ENCODE measurements at places on chromosomes 3 and 15.
A peak's percentile ranks its signal among the peaks of the same experiment; 100 is the strongest.

- DNase-seq = no peak
Observed at GRCh38 chr15:88663141-88663621, 24.4 kb downstream of the ISG20 start.

- DNase-seq = no peak
Observed at GRCh38 chr15:86837294-86838061, 757.8 kb downstream of the AGBL1 start.

GRCh38 chr3:71008350-71008935, 575.1 kb downstream of the FOXP1 start:
- no peak for DNase-seq

DNA sequence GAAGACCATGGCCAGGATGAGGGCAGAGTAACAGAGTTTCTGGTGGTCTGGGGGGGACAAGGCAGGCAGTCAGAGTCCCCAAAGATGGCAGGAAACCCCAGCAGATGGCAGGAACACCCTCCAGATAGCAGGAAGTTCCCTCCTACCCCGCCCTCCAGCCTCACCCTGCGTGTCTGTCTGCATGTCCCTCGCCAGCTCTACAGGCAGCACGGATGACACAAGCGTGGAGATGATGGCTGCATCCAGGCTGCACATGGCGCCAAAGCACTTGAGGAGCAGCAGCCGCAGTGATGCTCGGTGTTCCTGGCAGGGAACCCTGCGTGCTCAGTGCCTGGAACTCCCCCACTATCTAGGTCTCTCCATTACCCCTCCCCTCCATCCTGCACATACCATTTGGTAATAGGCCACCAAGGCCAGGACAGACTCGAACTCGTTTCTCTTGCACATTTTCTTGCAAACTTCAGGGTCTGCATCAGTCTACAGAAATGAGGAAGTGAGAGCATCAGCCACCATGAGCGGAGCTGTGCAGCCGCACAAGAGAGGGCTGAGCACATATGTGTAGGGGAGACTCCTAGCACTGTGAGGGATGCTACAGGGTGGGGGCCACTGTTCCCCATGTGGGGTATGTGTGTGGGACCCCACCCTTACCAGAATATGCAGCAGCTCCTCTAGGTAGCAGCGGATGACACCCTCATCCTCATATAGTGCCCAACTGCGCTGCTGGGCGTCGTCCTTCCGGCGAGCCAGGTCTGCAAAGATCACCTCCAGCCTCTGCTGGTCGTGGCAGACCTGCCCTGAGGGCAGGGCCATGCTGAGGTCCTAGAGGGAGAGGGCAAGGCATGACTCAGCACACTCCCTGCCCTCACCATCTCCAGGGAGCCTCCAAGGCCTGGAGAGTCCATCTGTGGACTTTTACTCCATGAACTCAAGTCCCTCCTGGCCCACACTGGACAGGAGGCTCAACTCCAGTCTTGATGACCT, 6.0 kb downstream of the NCKIPSD start:
- no peak for DNase-seq

GRCh38 chr3:124845406-124845805, 41.8 kb downstream of the ITGB5 start:
- no peak for DNase-seq

DNA sequence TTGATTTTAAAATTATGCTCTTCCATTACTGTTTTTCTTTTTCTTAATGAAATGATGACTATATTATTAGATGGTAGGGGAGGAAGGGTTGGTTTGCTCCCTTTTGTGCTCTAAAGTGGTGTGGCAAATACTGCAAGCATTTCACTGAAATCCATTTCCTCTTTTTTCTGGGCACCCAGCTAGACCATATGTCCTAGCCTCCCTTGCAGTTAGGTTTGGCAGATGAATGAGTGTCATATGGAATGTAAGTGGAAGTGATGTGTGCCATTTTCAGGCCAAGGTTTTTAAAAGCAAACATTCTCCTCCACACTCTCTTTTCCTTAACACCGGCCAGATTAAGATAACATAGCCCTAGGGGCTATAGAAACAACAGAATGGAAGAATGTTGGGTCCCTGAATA, 363.0 kb downstream of the FGF12 start:
- DNase-seq = no peak

- DNase-seq = no peak
Observed at GRCh38 chr15:61644550-61644949, 415.4 kb upstream of the RORA start.

DNA sequence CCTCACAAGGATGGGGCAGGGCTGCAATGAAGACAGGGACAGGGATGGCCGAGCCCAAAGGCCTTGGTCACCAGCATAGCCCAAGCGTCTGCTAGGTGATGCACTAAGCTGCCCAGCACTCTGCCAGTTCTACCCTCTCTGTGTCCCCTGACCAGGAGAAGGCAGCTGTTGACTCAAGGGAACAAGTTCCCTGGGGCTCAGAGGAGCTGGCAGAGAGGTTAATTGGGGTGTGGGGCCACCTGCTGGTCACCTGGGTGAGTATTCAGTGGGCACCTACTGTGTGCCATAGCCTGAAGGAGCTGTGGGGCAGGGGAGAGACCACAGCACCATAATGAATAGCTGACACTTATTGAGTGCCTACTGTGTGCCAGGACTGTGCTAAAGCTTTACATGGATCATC, 22.0 kb upstream of the DOCK3 start:
- no peak for DNase-seq

- DNase-seq = no peak
Observed at GRCh38 chr15:27062951-27063350, 92.0 kb downstream of the GABRG3 start.

GRCh38 chr3:69767571-69767970, 28.3 kb downstream of the MITF start:
- DNase-seq = no peak

GRCh38 chr15:99480016-99480810, 85.6 kb upstream of the MEF2A start:
- DNase-seq = no peak

DNA sequence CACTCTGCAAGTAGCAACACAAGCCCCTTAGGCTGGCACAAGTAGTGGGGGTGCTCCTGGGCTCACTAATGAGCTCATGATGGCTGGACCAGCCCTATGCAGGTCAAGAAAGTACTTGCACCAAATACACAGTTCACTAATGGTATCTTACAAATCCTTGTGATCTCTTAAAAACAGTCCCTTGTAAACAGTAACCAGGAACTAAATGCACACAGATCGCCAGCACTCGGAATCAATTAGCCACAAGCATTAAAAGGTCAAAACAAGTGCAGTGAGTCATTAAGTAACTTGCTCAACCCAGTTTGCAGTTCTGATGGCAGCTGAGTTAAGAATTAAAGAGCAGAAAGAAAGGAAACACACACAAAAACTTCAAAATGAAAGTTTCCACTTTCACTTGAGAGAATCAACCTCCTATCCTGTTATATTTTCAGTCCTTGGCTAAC, 43.2 kb downstream of the ARHGEF3 start:
- DNase-seq = no peak

DNA sequence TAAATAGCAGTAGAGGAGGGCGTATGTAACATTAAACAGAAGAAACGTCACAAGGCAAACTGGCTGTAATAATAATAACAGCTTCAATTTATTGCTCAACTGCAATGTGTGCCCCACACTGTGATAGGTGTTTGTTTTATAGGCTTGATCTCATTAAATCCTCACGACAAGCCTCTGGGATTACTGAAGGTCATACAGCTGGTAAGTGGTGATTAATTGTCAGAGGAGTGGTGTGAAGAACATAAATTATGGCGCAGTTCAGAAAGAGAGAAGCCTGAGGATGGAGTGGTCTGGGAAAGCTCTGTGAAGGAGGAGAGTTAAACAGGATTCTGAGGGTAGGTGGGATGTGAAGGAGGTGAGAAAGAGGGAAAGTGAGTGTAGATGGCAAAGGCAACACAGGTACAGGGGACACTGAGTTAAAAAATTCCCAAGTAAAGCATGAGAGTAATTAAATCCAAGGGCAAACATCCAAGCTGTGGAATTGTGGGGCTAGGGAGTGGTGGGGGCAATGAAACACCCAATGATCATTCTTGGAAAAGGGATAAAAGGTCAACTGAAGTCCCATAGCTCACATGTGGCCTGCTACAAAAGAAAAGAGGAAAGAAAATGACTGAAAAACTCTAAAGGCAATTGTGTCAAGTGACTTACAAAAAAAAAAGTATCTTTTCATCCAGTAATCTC, 16.5 kb upstream of the GLCE start:
- DNase-seq = peak; percentile 76

- DNase-seq = no peak
Observed at GRCh38 chr15:90001683-90002427, 731 bp downstream of the ZNF710 start.

DNA sequence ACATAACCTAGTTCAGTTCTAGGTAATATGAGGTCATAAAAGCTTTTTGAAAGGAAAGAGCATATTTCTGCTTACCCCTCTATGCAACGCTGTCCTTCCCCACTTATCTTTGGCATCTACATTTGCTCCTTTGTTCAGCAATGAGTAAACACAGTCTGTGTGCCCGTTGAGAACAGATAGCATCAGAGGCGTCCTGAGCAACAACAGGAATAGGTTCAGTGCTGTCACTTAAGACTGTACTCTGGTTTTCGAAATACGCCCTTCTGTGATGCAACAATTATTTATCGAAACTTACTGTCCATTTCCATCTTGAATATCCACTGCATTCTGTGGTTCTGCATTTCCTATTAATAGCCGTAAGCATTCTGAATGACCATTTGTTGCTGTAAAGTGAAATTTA, 84.4 kb downstream of the BTD start:
- DNase-seq = no peak

- DNase-seq = no peak
Observed at GRCh38 chr3:24086206-24086605, 141.1 kb downstream of the NR1D2 start.

GRCh38 chr3:122760453-122761271, 33.0 kb downstream of the HSPBAP1 start:
- DNase-seq = no peak

- DNase-seq = no peak
Observed at GRCh38 chr3:194177141-194177540, 41.2 kb downstream of the HES1 start.

DNA sequence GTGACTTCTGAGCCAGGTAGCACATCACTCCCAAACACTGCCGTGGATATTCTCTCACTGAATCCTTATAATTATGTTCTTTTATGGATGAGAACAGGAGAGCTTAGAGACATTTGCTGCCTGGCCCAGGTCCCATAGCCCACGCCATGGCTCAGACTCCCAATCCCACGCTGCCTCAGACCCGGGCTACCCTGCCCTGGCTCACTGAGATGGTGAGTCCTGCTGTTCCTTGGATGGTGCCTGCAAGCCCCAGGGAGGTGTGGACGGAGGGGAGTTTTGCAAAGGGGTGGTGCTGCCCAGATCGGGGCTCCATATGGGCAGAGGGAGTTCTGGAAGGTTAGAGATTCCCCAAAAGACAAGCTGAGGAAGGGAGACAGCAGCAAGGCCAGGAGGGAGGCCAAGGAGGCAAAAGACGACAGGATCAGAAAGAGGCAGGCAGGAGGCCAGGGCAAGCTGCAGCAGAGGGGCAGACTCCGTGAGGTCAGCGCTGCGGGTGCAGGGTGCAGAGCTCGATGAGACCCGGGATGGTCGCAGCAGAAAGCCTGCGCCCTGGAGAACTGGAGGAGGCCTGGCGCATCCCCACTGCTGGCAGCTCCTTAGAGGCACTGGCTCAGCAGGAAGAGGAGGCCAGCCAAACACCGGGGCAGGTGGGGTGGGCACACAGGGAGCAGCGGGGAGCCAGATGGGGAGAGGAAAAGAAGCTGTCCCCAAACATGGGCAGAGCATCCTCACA, 95.7 kb upstream of the ALDH1A3 start:
- no peak for DNase-seq

DNA sequence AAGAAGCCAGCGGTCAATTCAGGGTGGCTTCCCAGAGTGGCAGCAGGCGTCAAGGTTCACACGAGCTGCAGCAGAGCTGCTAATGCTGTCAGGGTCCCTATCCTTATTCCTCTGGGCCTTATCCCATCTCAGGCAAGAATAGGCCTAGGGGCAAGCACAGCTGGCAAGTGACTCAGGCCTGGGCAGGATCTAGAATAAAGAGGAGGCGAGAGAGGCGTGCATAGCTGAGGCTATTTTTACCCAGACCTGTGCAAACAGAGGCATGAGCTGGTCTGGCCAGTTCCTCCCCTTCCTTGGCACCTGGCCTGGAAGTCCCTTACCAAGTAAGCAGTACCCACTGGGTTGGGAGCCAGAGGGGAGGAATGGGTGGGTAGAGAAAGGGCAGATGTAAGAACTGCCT, 12.2 kb upstream of the VIPR1 start:
- no peak for DNase-seq
